ENCODE measurements at places on chromosomes 4 and X.

GRCh38 chr4:163482190-163482589 lies 8.6 kb upstream of the TKTL2 start:
- H3K27ac ChIP-seq: no peak overlapping the region
- no peak for DNase-seq
- H3K4me3 ChIP-seq: no peak overlapping the region
- peaks cover 3% of the 10 kb centered on the region for H3K27me3 ChIP-seq
- peaks cover 4% of the 10 kb centered on the region for H3K4me1 ChIP-seq

DNA sequence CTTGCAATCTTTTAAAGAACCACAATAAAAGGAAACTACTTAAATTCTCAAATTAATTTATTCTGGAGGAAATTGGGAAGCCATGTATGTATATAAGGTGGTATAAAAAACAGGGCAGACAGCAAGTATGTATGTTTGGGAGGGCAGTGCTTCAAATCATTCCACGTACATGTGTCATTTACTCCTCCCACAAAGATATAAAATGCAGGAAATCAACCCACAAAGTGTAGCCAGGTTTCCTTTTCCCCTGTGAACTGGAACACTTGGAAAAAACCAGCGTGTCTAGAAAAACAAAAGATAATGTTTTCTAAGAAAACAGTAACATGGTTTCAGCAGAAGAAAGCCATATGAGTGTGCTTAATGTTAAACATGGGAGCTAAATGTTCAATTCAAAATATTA lies 156.7 kb upstream of the FAM47A start:
- DNase-seq: no peak
- H3K4me1 ChIP-seq: no peaks in the 10 kb centered on the region
- H3K27me3 ChIP-seq: no peaks in the 10 kb centered on the region
- H3K4me3 ChIP-seq: no peak overlapping the region
- H3K36me3 ChIP-seq: no peaks in the 10 kb centered on the region

- no peak for DNase-seq
- no peaks in the 10 kb centered on the region for H3K27me3 ChIP-seq
- H3K4me1 ChIP-seq: no peaks in the 10 kb centered on the region
- H3K27ac ChIP-seq: no peak overlapping the region
- H3K4me3 ChIP-seq: no peak overlapping the region
These were observed 24.0 kb upstream of the SCML1 start for GRCh38 chrX:17713288-17713687.

DNA sequence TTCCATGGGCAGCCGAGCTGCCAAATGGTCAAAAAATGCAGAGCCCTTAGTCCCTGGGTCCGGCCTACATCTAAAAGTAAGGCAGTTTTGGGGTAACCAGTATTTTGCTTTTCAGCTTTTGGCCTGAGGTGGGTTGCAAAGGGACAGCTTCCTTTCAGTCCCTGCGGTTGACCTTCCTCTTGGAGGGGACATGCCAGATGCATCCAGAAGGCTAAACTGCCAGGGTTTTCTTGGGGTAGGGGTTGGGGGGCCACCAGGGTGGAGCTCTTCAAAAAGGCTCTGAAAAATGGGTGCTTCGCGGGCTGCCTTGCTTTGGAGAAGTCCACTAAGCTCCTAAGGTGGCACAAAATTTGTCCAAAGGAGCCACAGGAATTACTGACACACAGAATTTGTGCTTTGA lies 120.7 kb downstream of the UBE2K start:
- no peaks in the 10 kb centered on the region for H3K27me3 ChIP-seq
- no peak overlapping the region for H3K4me3 ChIP-seq
- H3K36me3 ChIP-seq: no peaks in the 10 kb centered on the region
- no peak overlapping the region for H3K27ac ChIP-seq
- peaks cover 3% of the 10 kb centered on the region for H3K4me1 ChIP-seq
- DNase-seq: no peak

GRCh38 chrX:119728487-119728886 lies 29.9 kb upstream of the SOWAHD start:
- H3K4me3 ChIP-seq: no peak overlapping the region
- H3K27ac ChIP-seq: no peak overlapping the region
- DNase-seq: no peak
- no peaks in the 10 kb centered on the region for H3K36me3 ChIP-seq

- no peak for DNase-seq
- peaks cover 11% of the 10 kb centered on the region for H3K4me1 ChIP-seq
- no peaks in the 10 kb centered on the region for H3K27me3 ChIP-seq
These were observed 521.5 kb downstream of the BCOR start for GRCh38 chrX:39576041-39576872.

GRCh38 chr4:110484767-110485166 lies 8.8 kb downstream of the ENPEP start:
- no peaks in the 10 kb centered on the region for H3K36me3 ChIP-seq
- peaks cover 31% of the 10 kb centered on the region for H3K27me3 ChIP-seq
- H3K27ac ChIP-seq: no peak overlapping the region
- H3K4me3 ChIP-seq: no peak overlapping the region

DNA sequence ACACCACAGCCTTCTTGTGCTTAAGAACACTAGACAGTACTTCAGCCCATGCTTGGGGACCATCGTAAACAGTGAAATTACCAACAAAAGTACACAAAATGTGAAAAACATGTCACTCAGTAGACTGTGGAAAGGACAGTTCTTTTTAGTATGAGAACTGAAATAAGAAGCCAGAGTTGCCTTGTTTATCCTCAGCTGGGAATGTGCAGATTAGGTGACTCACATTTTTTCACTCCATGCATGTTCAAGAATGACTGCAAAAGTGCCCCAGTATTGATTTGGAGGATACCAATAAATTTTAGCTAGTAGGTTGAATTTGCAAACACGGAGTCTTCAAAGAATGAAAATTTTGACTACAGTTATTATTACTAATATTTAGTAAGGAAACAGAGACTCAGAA lies 23.1 kb upstream of the BMP3 start:
- H3K36me3 ChIP-seq: no peaks in the 10 kb centered on the region
- H3K27me3 ChIP-seq: no peaks in the 10 kb centered on the region
- H3K4me1 ChIP-seq: peaks cover 13% of the 10 kb centered on the region
- no peak for DNase-seq

- H3K27me3 ChIP-seq: peaks cover 5% of the 10 kb centered on the region
- H3K4me1 ChIP-seq: no peaks in the 10 kb centered on the region
- H3K36me3 ChIP-seq: no peaks in the 10 kb centered on the region
- no peak overlapping the region for H3K27ac ChIP-seq
- DNase-seq: no peak
These were observed 221.5 kb upstream of the CXCL13 start for GRCh38 chr4:77384094-77384493.

DNA sequence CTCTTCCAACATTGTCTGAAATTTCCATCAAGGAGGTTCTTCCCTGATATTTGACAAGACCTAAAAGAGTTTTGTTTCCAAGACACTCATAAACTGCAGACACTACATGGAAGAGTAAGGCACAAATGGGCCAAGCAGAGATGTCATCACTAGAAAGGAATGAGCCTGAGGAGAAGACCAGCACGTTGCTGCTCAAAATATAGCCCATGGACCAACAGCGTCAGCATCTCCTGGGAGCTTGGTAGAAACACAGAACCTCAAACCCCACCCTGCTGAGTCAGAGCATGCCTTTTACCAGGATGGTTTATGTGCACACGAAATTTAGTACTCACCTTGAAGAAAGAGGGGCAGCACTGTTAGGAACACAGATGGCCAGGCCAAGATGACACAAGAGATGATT lies 128.7 kb upstream of the MID1 start:
- no peak for DNase-seq
- H3K27me3 ChIP-seq: no peaks in the 10 kb centered on the region
- H3K4me1 ChIP-seq: no peaks in the 10 kb centered on the region
- H3K27ac ChIP-seq: no peak overlapping the region

DNA sequence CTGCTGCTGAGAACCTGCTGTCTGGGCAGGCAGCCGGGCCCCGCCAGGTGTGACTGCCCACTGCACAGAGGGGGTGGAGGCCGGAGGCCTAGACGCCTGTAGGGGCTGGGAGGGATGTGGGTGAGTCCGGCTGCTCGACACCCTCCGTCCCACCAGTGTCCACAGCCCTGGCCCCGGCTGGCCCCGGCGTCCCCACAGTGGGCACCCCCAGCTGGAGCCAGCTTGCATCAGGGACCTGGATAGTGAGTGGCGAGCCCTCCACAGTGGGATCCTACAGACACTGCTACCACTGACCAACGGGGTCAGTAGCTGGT lies 34.7 kb upstream of the SPON2 start:
- peaks cover 8% of the 10 kb centered on the region for H3K36me3 ChIP-seq
- H3K27me3 ChIP-seq: no peaks in the 10 kb centered on the region
- no peak overlapping the region for H3K27ac ChIP-seq
- peaks cover 27% of the 10 kb centered on the region for H3K4me1 ChIP-seq
- no peak overlapping the region for H3K4me3 ChIP-seq

GRCh38 chrX:69028006-69028760 lies 137.1 kb downstream of the PJA1 start:
- H3K36me3 ChIP-seq: no peaks in the 10 kb centered on the region
- no peak overlapping the region for H3K4me3 ChIP-seq
- no peaks in the 10 kb centered on the region for H3K4me1 ChIP-seq
- no peaks in the 10 kb centered on the region for H3K27me3 ChIP-seq

DNA sequence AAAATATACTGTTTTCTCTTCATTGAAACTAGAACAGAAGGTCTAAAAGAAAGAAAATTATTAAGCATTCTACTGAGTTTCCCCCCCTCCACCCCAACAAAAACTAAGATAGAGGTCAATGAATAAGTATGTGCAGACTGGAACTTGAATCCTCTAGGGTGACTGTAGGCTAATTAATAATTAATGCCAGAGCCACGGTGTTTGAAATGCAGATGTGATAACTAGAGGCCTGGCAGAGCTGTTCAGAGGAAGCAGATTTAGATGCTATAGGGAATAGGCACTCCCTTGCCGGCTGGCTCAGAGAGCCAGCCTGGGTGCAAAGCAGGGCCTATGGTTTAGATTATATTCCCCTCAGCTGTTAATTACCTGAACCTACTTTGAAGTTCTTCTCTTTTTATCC lies 12.2 kb upstream of the POU3F4 start:
- DNase-seq: no peak
- no peaks in the 10 kb centered on the region for H3K4me1 ChIP-seq
- H3K27ac ChIP-seq: no peak overlapping the region
- H3K27me3 ChIP-seq: no peaks in the 10 kb centered on the region

DNA sequence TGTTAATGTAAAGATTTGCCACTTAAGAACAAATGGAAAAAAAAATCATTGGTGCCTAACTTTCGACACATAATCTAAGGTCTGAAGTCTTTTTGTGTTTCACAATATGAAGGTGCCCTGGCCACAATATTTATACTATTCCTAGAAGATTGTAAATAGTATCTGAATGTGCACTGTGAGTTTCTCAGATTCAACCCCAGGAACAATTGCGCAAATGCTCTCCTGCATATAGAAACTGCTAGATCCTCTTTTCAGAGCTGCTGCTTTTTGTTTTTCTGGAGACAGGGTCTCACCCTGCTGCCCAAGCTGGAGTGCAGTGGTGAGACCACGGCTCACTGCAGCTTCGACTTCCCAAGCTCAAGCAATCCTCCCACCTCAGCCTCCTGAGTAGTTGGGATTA lies 480.1 kb upstream of the FTHL17 start:
- no peaks in the 10 kb centered on the region for H3K27me3 ChIP-seq
- H3K4me1 ChIP-seq: no peaks in the 10 kb centered on the region
- DNase-seq: no peak
- H3K4me3 ChIP-seq: no peak overlapping the region
- no peak overlapping the region for H3K27ac ChIP-seq

GRCh38 chrX:29858714-29859113 lies 356.6 kb upstream of the MAGEB2 start:
- no peak overlapping the region for H3K4me3 ChIP-seq
- DNase-seq: no peak
- H3K27me3 ChIP-seq: no peaks in the 10 kb centered on the region
- no peaks in the 10 kb centered on the region for H3K4me1 ChIP-seq
- H3K27ac ChIP-seq: no peak overlapping the region
- H3K36me3 ChIP-seq: no peaks in the 10 kb centered on the region

GRCh38 chr4:68074397-68074796 lies 55.3 kb downstream of the TMPRSS11F start:
- no peak for DNase-seq
- H3K4me1 ChIP-seq: no peaks in the 10 kb centered on the region
- no peak overlapping the region for H3K4me3 ChIP-seq
- no peak overlapping the region for H3K27ac ChIP-seq
- no peaks in the 10 kb centered on the region for H3K36me3 ChIP-seq

DNA sequence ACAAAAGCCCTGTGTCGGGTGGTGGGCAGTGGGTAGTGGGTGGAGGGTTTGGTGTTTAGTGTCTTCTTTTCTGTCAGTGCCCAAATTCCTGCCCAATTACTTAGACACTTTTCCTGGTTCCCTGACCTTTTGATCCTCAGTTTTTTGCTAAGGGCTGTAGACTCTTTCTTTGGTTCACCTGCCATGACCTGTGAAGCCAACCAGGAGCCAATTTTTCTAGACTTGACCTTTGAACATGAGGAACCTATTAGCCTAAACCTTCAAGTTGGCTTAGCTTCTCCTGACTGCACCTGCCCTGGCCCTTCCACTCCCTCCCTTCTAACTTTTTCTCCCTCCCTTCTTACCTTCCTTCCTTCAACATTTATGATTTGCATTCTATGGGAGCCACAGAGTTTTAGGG lies 94.5 kb downstream of the MID1IP1 start:
- no peak overlapping the region for H3K4me3 ChIP-seq
- H3K36me3 ChIP-seq: no peaks in the 10 kb centered on the region
- DNase-seq: no peak
- no peak overlapping the region for H3K27ac ChIP-seq

DNA sequence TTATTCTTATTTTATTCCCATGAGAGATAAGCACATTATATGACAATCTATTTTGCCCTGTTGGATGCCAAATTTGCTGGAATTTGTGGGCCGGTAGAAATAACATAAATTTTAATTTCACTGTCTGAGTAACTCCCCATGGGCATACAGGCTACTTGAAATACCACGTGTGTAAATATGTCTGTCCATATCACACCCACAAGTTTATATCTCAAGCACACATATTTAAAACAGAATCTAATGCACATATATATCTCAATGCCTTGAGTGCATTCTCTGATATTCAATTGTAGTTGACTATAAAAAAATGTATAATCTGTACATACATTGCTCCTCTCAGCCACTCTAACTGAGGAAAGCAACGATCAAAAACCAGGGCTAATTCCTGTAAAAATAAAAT lies 51.2 kb downstream of the PPARGC1A start:
- no peaks in the 10 kb centered on the region for H3K4me1 ChIP-seq
- DNase-seq: no peak
- H3K27ac ChIP-seq: no peak overlapping the region
- no peaks in the 10 kb centered on the region for H3K27me3 ChIP-seq
- H3K36me3 ChIP-seq: no peaks in the 10 kb centered on the region

All from naive thymus-derived CD8-positive, alpha-beta T cell (primary cell).